ENCODE measurements at places on chromosomes 12 and 14.

DNA sequence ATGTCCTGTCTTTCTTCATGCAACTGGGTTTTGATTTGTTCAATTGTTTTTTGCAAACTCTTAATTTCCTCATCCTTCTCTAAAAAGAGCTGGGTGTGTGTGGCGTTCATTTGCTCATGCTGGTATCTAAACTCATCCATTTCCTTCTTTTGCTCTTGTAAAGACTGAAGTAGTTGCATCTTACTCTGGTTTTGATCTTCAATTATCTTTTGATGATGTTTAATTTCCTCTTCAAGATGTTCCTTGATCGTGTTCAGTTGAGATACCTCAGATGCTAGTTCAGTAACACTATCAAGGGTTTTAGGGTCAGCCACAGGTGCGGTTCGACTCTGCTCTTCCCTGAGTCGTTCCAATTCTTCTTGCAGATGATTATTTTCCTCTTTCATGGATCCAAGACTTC lies 34.8 kb downstream of the TRIP11 start:
- no peak for DNase-seq

- no peak for DNase-seq
Observed at GRCh38 chr14:32602699-32603098, 273.6 kb downstream of the AKAP6 start.

- DNase-seq: no peak
Observed at GRCh38 chr14:91477388-91477787, 32.7 kb downstream of the PPP4R3A start.

GRCh38 chr14:43894534-43894933 lies 612.5 kb downstream of the FSCB start:
- DNase-seq: no peak

GRCh38 chr14:81384900-81385299 lies 15.2 kb downstream of the STON2 start:
- no peak for DNase-seq

DNA sequence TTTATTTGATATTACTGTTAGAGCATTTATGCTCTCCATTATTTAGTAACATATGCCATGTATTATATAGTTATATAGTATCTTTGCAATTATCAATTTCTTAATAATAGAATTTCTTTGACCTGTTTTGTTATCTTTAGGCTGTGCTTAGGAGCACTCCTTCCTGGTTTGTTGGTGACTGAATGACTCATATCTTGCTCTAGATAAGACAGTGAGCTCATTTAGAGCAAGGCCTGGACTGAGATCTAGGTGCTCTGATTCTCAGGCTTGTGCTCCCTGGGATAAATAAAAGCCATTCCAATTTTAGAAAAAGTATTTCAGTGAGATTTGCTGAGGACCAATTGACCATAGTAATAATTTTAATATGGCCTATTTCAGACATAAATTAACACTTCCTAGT lies 951.2 kb downstream of the FLRT2 start:
- DNase-seq: no peak

DNA sequence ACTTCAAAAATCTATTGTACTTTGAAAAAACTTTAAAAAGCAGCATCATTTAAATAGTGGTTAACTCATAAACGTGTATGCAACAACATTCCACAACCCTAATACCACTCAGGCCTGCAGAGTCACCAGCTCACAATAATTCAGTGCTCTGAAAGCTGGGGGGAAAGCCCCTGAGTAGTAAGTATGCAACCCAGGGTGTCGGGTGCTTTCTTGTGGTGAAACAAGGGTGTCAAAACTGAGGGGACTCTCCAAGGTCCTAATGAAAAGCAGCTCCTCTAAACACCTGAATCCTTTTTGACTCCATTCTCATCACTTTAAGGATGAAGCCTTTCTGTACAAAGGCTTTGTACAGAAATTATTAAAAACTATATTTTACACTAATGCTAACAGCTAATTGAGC lies 33.7 kb downstream of the FGFR1OP2 start:
- DNase-seq: no peak

DNA sequence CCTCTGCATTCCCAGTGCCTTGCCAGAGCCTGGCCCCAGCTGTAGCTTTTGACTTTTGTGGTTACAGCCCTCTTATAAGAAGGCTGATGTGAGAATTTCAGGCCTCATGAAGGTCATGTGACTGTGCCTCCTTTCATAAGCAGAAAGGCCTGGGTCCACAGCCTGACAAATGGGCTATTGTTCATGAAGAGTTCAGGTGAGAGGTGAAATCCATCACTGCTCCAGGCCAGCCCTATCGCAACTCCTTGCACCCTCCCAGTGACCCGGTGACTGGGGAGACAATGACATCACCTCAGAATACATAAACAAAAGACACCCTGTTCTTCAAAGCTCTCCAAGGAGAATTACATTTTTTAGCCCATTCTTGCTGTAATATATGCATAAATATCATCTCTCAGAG lies 321.5 kb downstream of the PCNX1 start:
- DNase-seq: peak; percentile 15

- DNase-seq: no peak
Observed at GRCh38 chr12:32483993-32484392, 84.6 kb downstream of the FGD4 start.

DNA sequence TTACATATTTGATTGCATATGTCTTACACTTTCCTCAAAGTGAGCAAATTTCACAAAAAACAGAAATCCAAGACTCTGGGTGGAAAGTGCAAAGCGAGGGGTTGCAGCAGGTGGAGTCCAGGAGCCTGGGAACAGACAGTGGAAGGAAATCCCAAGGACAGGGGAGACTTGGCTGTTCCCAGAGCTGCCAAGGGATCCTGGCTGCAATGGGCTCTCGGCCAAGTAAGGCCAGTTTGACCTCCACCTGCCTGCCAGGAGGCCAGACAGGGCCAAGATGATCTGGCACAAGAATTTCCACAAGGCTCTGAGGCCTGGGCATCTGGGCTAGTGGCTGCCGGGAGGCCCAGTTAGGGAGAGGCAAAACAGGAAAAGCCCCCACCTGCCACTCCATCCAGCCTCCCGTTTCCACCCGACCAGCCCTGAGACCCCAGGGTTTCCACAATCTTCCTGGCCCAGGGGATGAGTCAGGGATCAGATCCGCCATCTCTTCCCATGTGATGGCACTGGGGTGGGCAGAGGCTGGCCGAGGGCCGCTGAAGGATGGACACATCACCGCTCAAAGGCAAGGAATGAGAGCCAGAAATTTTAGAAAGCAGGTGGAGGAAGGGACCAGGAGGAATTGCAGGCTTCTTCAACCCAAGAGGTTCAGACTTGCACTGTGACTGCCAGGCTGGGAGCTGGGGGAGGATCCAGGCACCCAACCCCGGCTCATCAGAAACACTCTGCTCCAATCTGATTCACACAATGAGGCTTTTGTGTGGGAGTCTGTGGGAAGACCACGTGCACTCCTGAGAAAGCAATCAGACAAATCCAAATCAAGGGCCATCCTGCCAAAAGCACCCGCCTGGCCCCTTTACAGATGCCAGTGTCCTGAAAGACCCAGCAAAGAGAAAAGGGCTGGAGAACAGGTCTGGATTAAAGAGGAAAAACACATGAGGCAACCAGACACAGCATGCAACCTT lies 16.3 kb downstream of the SCARB1 start:
- DNase-seq: no peak

- DNase-seq: no peak
Observed at GRCh38 chr12:41944216-41944615, 200.5 kb downstream of the GXYLT1 start.

DNA sequence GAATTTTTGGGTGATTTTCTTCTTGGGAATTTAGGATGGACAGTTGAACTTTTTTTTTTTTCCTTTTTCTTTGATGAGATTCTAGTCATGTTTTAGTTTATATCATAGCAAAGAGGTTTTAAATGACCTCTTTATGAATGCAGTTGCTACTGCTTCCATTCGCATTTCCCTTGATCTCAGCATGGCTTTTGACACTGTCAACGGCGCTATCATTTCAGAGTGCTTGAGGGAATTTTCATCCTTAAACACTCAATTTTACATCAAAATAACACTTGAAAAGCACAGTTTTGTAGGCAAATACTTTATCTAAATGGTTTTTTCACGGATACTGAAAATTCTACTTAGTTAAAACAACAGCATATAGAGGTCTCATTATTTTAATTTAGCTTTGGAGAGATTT lies 195.5 kb downstream of the NPAS3 start:
- DNase-seq: no peak

- DNase-seq: no peak
Observed at GRCh38 chr14:56487090-56487667, 92.4 kb upstream of the TMEM260 start.

- no peak for DNase-seq
Observed at GRCh38 chr14:75631453-75631831, 29.2 kb downstream of the ERG28 start.

- DNase-seq: no peak
Observed at GRCh38 chr14:80567905-80568536, 356.7 kb upstream of the DIO2 start.

DNA sequence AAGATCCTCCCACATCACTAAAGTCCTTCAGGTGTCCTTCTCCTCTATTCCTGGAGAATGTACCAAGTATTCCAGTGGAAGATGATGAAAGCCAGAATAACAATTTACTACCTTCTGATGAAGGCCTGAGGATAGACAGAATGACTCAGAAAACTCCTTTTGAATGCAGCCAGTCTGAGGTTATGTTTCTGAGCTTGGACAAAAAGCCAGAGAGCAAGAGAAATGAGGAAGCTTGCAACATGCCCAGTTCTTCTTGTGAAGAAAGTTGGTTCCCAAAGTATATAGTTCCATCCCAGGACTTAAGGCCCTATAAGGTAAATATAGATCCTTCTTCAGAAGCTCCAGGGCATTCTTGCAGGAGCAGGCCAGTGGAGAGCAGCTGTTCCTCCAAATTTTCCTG lies 54.6 kb upstream of the HELB start:
- DNase-seq: no peak

- DNase-seq: no peak
Observed at GRCh38 chr12:21369141-21369980, 3.3 kb upstream of the IAPP start.

- DNase-seq: no peak
Observed at GRCh38 chr12:95136598-95136997, 63.2 kb upstream of the NR2C1 start.

- DNase-seq: no peak
Observed at GRCh38 chr12:1289371-1290155, 298.5 kb downstream of the ERC1 start.

GRCh38 chr14:104442631-104443390 lies 136.8 kb upstream of the C14orf180 start:
- no peak for DNase-seq

- no peak for DNase-seq
Observed at GRCh38 chr12:70177631-70178030, 65.6 kb upstream of the CNOT2 start.

GRCh38 chr14:23556700-23557440 lies 799 bp downstream of the THTPA start:
- DNase-seq: no peak

GRCh38 chr12:69998011-69998410 lies 173.0 kb downstream of the MYRFL start:
- no peak for DNase-seq

- no peak for DNase-seq
Observed at GRCh38 chr14:68703093-68703492, 89.8 kb downstream of the ZFP36L1 start.

DNA sequence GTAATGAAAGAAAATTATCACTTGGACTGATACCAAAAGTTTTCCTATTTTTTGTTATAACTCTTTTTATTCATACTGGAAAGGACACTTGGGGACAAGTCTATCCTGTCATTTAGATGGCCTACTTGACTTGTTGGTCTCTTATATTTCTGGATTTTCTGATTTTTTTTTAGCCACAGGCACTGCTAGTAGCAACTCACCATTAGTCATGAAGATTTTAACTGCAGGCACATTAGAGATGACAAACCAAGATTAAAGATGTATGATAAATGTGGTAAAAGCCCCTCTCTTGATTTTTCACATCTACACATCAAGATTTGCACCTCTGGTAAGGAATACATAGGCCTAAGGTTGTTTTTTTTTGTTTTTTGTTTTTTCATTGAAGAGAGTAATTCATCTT lies 217.0 kb downstream of the SLC25A21 start:
- no peak for DNase-seq

DNA sequence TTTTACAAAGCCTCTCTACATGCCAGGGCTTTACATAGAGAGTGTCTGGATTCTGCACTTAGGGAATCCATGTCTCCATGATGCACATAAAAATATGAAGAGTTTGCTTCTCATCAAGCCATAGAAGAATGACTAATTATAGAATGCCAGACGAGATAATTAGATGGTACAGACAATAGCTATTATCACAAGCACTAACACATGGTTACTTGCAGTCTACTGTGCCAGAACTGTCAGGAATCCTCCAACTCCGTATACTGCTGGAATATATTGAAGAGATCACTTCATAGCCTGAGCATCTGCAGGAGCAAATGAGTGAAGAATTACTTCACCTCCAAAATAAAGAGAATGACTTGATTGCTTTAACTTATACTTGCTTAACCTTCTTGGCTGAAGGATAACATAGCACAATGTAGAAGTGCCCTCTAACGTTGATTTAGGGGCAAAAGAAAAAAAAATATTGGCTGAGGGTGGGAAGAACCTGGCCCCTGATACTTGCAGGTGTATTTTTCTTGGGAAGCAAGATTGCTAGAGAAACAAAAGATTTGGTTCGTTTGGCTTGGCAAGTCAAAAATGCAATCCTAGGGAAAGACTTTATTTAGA lies 272.8 kb upstream of the FAR2 start:
- no peak for DNase-seq

DNA sequence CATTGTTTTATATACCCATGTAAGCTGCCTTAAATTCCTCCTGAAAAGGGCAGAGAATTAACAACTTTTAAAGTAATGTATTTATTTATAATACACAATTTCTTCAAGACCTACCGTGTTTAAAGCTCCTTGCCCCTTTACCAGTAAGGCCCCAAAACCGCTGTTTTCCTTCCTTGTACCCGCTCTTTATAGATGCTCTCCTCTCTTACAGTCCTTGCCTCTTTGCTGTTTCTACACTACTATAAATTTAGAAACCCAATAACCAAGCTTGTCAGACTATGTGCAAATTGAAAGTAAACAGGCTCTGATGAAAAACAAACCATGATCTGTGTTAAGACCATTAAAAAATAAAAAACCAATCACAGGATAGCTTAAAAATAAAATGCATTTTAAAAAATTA lies 3.9 kb downstream of the MPHOSPH9 start:
- no peak for DNase-seq

DNA sequence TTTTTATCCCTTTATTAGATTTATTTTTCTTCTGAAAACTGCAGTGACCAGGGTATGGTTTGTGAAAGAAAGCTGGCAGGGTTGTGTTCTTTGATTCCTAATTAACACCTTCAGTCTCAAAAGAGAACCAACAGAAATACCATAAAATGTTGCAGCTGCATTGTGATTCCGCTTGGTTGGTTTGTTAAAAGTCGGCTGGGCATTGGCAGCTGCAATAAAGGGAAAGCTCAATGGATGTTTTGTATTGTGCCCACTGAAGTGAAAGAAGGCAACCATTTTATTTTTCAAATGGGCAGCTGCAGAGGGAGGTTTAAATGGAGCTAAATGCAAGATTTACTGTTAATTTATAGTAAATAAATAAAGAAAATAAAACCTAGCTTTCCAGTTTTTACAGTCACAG lies 16.7 kb downstream of the LGR5 start:
- DNase-seq: no peak
